ENCODE measurements at places on chromosomes 3 and 15.

DNA sequence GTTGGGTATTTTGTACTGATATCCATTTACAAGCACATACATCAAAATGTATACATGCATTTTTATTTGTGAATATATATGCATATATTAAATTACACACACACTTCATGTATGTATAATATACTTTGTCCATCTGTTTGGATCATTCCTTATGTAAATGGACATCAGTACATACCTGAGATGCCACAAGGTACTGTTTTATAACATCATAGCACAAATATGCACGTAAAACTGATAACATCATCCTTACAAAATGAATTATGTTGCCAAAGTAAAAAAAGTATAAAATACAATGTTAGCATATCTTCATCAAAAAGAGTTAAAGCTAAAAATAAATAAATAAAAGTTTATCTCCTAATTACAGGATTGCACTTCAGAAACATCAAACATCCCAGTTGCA, 634.8 kb upstream of the UBE2E2 start:
- DNase-seq: no peak

GRCh38 chr3:189908646-189909045, 212.1 kb downstream of the P3H2 start:
- no peak for DNase-seq

- peak; percentile 90 for DNase-seq
These were observed at the start of gene P4HTM for GRCh38 chr3:48989796-48990635. Gene P4HTM, plus strand, starts transcription at chr3:48990241. Its CDS starts 16 bp downstream, at chr3:48990257.

GRCh38 chr3:120177151-120177550, 82.9 kb upstream of the GSK3B start:
- DNase-seq: no peak

All from tibial artery (tissue), 4 donors.